Transverse colon (tissue), 4 donors: ENCODE measurements at places on chromosomes 6 and 20.

DNA sequence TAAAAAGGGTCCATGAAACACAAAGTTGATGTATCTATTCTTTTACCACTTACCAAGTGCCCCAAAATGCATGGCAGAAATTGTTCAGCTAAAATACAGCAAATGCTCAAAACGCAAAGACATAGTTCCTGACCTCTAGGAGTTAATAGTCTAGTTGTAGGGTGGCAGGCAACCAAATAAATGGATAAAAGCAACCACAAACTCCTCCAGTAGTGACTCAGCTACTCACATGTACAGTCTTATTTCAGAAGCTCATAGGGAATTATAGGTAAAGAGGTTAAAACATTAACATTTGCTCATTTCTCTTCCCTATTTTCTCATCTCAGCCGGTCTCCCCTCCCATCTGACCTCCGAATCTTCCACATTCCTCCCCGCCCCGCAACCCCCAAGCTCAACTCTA lies 143.9 kb upstream of the INSM1 start:
- DNase-seq = no peak
- H3K27me3 ChIP-seq = peaks cover 5% of the 10 kb centered on the region
- no peaks in the 10 kb centered on the region for H3K36me3 ChIP-seq
- H3K27ac ChIP-seq = no peak overlapping the region

DNA sequence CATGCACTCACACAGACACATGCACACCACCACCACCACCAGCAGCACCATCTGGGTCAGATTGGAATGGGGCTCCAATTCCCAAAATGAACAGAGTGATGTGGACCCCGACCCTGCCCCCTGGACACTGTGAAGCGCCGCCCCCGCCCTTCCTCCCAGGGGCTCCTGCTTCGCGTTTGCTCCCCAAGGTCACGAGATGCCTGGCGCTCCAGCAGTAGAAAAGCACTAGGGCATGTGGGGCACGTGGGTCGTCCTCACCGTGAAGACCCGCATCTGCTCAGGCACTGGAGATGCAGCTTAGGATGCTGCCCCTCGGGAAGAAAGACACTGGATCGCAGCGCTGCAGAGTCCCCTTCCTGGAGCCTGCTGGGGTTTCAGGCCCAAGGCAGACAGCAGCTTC lies 184.0 kb downstream of the SMOC2 start:
- DNase-seq = no peak
- no peaks in the 10 kb centered on the region for H3K36me3 ChIP-seq
- H3K27me3 ChIP-seq = no peaks in the 10 kb centered on the region
- H3K27ac ChIP-seq = no peak overlapping the region

DNA sequence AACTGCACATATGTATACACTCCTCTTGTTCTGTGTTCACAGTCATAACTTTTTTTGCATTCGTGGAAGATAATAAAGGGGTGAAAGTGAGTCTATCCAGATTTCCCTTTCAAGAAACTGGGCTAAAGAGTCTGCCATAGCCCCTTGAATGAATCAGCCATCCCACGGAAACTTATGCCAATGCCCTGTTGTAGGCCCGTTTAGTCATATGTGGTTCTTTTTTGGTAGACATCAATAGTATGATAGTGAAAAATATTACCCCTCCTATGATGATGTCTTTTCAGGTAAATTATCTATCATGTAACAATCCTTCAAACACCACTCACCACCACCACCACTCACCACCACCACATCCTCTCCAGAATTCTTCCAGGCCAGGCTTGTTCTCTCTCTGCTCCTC lies 99.9 kb upstream of the MYLIP start:
- H3K4me1 ChIP-seq = no peaks in the 10 kb centered on the region
- DNase-seq = no peak
- no peak overlapping the region for H3K4me3 ChIP-seq
- no peaks in the 10 kb centered on the region for H3K27me3 ChIP-seq
- no peaks in the 10 kb centered on the region for H3K36me3 ChIP-seq

DNA sequence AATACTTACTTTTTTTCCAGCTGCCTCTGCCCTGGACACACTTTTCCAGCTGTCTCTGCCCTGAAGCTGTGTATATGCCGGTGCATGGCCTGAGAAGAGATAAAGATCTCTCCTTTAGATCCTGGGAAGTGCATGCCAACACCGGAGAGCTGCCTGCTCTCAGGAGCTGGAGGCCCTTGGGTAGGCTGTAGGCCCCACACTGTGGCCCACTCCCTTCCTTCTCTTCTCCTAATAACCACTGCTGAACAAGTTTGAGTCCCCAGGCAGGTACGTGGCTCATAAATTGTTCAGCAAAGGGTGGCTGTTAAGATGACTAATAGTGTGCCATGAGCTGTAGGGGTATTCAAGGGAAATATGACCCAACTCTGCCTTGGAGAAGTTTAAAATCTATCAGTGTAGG lies 102.5 kb downstream of the CD24 start:
- H3K36me3 ChIP-seq = no peaks in the 10 kb centered on the region
- no peak overlapping the region for H3K4me3 ChIP-seq
- H3K27me3 ChIP-seq = no peaks in the 10 kb centered on the region

GRCh38 chr20:1415667-1416468 lies 23.0 kb upstream of the FKBP1A start:
- no peak for DNase-seq
- H3K4me3 ChIP-seq = no peak overlapping the region
- H3K27me3 ChIP-seq = peaks cover 7% of the 10 kb centered on the region
- no peak overlapping the region for H3K27ac ChIP-seq

DNA sequence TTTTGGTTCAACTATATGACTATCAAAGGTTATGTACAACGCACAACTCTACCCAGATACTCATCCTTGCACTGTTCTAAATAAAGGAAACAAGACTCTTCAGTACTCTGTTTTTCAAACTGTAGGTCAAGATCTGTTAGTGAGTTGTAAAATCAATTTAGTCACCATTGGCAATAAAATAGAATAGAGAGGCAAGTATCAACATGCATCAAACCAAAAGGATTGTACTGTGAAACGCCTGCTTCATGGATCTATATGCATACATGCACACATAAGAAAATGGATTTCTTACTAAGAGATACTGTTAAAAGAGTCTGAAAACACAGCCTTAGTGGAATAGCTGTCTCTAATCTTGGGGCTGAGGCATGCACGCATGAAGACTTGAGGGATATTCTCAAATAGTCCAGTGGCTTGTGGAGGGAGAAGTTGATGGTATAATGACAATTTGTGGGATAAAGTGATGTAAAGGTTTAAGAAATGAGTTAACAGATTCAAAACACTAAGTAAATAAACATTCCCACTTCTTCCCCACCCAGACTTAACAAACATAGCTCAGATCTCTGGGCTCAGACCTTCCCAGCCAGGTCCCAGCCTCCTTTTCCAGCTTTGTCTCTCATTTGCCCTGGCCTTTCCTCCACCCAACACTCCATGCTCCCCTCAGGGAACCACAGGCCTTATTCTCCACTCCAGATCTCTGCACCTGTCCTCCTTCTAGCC lies 10.7 kb upstream of the LZTS3 start:
- no peak overlapping the region for H3K27ac ChIP-seq
- no peaks in the 10 kb centered on the region for H3K36me3 ChIP-seq

DNA sequence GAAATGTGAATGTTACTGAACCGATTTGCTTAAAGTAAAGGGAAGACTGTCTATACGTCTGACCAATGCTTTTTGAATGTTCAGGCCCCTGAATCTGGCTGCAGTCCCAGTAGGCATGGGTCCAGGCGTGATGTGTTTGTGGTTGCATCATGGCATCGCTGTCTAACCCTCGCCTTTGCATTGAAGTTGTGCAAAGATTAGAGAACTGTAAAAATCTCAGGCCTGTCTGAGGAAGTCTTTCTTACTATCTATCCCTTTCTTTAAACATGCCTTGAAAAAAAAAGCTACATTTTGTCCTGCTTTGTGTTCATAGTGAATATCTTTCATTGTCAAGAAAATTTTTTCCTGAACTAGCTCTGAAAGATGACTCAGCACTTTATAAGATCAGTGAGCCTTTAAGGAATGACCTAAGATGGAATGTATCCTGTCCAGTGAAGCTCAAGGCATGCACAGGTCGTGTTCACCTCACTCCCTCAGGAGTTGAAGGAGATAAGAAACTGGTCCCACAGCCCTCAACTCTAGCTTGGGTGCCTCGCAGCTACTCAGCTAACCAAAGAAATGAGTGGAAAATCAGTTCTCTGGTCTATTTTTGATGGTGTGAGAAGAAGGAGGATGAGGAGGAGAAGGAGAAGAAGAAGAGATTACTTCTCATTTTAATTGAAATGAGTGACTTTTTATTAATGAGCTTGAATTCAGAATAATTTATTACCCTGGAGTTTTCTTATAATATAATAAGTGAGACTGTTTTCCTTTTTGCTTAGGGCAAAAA lies 48.6 kb downstream of the TPD52L1 start:
- H3K27me3 ChIP-seq = no peaks in the 10 kb centered on the region
- no peak overlapping the region for H3K27ac ChIP-seq
- no peaks in the 10 kb centered on the region for H3K36me3 ChIP-seq
- H3K4me3 ChIP-seq = no peak overlapping the region
- peaks cover 9% of the 10 kb centered on the region for H3K4me1 ChIP-seq

GRCh38 chr20:20897922-20898321 lies 185.5 kb upstream of the RALGAPA2 start:
- no peak for DNase-seq
- H3K4me3 ChIP-seq = no peak overlapping the region
- no peaks in the 10 kb centered on the region for H3K4me1 ChIP-seq
- no peaks in the 10 kb centered on the region for H3K27me3 ChIP-seq

DNA sequence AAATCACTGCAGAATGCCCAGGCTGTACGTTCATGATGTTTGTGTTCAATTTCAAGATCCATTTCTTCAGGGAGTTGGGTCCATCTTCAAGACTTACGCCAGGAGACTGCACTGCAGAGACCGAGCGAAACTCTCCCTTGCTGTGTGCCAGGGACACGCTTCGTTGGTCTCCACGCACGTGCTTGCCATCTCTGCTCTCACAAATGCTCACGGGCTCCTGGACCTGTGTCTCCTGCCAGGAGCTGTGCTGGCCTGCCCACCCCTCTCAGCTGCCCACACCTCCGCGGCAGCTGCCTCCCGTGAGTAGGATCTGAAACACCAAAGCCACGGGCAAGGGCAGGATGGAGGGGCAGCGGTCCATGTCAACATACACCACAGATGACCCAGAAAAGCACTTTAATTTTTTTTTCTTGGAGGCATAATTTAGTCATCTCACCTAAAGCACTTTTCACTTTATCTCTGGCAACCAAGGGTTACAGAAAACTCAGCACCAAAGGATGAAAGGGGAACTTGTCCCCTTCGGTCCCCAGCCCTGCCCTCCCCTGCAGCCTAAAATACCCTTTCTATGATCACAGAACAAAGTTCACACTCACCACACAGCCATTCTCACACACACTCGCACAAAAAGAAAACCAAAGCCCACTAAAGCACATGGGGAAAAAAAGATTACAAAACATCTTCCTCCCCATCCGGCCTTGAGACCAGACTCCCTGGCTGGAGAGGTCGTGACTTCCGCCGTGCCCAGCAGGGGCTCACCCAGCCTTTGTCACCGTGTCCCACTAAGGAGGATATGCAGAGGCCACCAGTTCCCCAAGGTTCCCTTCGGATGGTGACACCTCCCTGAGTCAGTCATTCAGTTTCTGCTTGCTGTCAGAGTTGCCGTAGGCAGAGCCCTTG lies 137.9 kb downstream of the AGPAT4 start:
- no peak for DNase-seq
- H3K4me1 ChIP-seq = no peaks in the 10 kb centered on the region
- H3K4me3 ChIP-seq = no peak overlapping the region
- H3K27me3 ChIP-seq = no peaks in the 10 kb centered on the region
- no peaks in the 10 kb centered on the region for H3K36me3 ChIP-seq

GRCh38 chr20:13349235-13349604 lies 128.1 kb downstream of the ISM1 start:
- no peak for DNase-seq
- no peaks in the 10 kb centered on the region for H3K36me3 ChIP-seq
- H3K4me1 ChIP-seq = no peaks in the 10 kb centered on the region
- H3K4me3 ChIP-seq = no peak overlapping the region
- H3K27me3 ChIP-seq = no peaks in the 10 kb centered on the region
- no peak overlapping the region for H3K27ac ChIP-seq

GRCh38 chr6:44531442-44532015 lies 144.0 kb downstream of the CDC5L start:
- H3K36me3 ChIP-seq = no peaks in the 10 kb centered on the region
- no peaks in the 10 kb centered on the region for H3K4me1 ChIP-seq
- H3K4me3 ChIP-seq = no peak overlapping the region
- no peak overlapping the region for H3K27ac ChIP-seq

GRCh38 chr20:33176101-33176500 lies 8.1 kb downstream of the BPIFA2 start:
- no peaks in the 10 kb centered on the region for H3K4me1 ChIP-seq
- no peak for DNase-seq
- no peak overlapping the region for H3K4me3 ChIP-seq
- no peak overlapping the region for H3K27ac ChIP-seq

- no peaks in the 10 kb centered on the region for H3K27me3 ChIP-seq
- no peaks in the 10 kb centered on the region for H3K36me3 ChIP-seq
- DNase-seq = no peak
- H3K4me3 ChIP-seq = no peak overlapping the region
- peaks cover 26% of the 10 kb centered on the region for H3K4me1 ChIP-seq
Observed at GRCh38 chr6:17859846-17860245, 127.6 kb downstream of the KIF13A start.

DNA sequence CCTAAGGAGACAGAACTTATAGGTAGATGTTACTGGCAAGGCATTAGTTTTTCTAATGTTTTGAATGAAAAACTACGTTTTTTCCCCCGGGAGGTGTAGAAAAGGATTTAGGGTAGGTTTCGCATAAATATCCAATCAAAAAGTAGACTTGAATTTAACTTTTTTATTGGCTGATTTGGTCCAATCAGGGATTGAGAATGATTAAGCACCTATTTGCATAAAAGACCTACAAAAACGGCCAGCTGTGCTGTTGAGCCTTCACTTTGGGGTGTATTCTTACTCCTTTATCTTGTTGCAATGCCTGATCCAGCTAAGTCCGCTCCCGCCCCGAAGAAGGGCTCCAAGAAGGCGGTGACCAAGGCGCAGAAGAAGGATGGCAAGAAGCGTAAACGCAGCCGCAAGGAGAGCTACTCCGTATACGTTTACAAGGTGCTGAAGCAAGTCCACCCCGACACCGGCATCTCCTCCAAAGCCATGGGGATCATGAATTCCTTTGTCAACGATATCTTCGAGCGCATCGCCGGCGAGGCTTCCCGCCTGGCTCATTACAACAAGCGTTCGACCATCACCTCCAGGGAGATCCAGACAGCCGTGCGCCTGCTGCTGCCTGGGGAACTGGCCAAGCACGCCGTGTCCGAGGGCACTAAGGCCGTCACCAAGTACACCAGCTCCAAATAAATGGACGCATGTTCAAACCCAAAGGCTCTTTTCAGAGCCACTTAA lies 113.5 kb upstream of the BTN3A2 start:
- H3K36me3 ChIP-seq = no peaks in the 10 kb centered on the region
- H3K4me1 ChIP-seq = peaks cover 17% of the 10 kb centered on the region

DNA sequence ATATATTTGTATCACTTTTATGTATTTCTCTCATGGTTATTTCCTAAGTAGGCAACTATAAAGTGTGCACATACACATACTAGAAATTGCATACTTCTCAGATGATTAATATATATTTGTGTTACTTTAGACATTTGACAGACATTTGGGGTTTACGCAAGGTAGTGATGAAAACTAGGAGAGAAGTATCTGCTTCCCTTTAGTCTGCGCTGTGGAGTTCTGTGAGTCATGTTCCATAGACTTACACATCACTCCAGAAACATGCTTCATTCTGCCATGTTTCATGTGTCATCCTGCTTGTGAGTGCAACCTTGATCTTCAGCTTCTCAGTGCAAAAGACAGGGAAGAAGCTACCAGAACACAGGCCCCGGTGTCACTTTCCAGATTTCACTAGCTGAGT lies 200.7 kb upstream of the BMP2 start:
- no peaks in the 10 kb centered on the region for H3K36me3 ChIP-seq
- H3K27ac ChIP-seq = no peak overlapping the region
- H3K4me1 ChIP-seq = no peaks in the 10 kb centered on the region
- H3K4me3 ChIP-seq = no peak overlapping the region
- H3K27me3 ChIP-seq = no peaks in the 10 kb centered on the region
